GM13976 (cell line): ENCODE measurements at places on chromosomes 16 and 17.

GRCh38 chr16:75787440-75787839 is 61.1 kb upstream of the CPHXL start:
- DNase-seq, result no peak

DNA sequence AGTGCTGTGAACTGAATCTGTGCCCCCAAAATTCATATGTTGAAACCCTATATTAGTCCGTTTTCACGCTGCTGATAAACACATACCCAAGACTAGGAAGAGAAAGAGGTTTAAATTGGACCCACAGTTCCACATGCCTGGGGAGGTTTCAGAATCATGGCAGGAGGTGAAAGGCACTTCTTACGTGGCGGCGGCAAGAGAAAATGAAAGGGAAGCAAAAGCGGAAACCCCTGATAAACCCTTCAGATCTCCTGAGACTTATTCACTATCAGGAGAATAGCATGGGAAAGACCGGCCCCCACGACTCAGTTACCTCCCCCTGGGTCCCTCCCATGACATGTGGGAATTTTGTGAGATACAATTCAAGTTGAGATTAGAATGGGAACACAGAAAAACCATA is 3.7 kb upstream of the SPDYE4 start:
- no peak for DNase-seq

- no peak for DNase-seq
Measured at GRCh38 chr17:7790150-7790549, 43.9 kb upstream of the KDM6B start.

DNA sequence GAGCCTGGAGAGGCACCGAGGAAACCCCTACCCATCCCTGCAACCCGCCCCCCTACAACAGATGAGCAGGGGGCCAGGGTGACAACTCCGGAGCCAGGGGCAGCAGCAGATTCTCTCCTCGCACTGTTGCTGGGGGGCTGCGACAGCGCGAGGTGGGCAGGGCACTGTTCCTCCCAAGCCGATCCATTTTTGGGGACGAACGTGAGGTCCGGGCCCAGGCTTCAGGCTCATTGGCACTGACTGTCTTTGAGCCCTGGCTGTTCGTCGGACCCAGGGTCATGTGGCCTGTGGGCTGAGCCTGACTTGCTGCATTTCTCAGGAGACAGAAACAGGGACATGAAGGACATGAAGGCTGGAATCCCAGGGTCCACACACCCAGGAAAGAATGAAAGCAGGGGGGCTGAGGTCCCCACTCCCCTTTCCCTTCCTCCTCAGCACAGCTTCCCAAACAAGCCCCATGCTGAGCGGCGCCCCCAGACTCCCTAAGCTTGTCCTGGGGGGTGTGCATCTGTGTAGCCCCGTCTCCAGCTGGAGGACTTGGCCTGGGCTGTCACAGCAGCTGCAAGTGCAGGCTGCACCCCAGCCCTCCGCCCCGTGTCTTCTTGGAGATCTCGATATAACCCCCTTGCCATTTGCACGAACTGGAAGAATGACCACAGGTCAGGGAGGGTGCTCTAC is 18.7 kb downstream of the CEP295NL start:
- no peak for DNase-seq

GRCh38 chr16:48234630-48235029 is 9.5 kb upstream of the LONP2 start:
- DNase-seq, result no peak

DNA sequence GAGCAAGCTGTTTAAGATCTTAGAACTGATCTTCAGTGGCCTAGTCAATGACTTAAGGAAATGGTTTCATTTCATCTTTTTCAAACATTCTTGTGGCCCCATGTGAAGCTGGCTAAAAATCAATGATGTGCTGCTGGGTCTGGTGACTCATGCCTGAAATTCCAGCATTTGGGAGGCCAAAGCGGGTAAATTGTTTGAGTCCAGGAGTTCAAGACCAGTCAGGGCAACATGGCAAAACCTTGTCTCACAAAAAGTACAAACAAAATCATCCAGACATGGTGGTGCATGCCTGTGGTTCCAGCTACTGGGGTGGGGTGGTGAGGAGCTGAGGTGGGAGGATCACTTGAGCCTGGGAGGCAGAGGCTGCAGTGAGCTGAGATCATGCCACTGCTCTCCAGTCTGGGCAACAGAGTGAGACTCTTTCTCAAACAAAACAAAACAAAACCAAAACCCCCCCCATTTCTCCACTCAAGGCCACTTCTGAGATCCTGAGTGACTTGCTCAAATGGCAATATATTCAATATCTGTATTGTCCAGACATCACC is 17.4 kb upstream of the COL1A1 start:
- peak; percentile 37 for DNase-seq

- DNase-seq, result no peak
Measured at GRCh38 chr17:29089601-29090044, 46.7 kb downstream of the PIPOX start.

GRCh38 chr16:83599789-83600462 is 207.9 kb upstream of the HSBP1 start:
- no peak for DNase-seq

GRCh38 chr17:63537001-63537400 is 13.3 kb upstream of the DCAF7 start:
- DNase-seq, result no peak

DNA sequence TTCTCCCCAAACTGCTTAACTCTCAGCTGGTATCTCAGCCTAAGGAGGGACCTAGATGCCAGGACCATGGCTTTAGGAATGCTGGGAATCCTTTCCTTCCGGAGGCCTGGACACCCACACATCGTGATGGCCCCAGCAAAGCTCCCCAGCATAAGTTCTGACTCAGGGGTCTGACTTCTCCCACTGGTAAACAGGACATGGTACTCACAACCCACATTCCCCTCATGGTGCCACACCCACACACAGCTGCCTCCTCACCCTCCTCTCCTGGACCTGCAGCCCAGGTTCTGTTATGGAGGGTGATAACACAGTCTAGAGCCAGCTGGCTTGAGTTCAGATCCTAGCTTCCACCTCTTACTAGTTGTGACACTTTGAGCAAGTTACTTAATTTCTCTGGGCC is 719 bp upstream of the RNF227 start:
- no peak for DNase-seq

DNA sequence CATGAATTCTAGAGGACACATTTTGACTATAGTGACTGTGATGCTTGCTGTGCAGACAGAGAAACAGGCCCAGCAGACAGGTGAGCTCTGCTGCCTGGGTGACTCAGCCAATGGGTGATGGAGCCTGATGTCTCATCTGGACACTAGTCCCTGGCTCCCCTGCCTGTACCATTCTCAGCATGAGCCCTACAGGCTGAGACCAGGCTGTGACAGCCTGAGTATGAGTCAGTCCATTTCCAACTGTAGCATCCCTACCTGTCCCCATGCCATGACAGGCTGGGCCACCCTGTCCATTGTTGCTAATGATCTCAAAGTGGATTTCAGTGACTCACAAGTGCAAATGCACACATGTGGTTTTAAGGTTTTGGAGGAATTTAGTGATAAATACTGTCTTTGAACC is 102.5 kb upstream of the EEF2KMT start:
- DNase-seq, result no peak

GRCh38 chr17:1752425-1753262 is 9.2 kb upstream of the SERPINF1 start:
- peak; percentile 71 for DNase-seq

DNA sequence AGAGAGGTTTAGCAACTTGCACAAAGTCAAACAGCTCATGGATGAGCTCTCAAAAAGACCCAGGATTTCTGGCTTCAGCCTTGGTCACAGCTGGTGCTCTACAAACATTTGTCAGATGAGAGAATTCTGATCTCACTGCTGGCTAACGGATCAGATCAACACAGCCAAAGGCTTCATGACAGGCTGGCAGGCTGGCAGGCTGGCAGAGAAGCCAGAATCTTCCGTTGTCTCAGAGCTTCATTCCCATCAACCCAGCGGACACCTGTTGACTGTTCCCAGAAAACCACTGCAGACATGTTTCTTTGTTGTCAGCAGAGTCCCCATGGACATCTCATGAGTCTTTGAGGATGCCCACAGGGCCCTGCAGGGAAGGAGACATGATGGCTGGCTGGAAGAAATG is 303.8 kb upstream of the ASIC2 start:
- DNase-seq, result no peak

DNA sequence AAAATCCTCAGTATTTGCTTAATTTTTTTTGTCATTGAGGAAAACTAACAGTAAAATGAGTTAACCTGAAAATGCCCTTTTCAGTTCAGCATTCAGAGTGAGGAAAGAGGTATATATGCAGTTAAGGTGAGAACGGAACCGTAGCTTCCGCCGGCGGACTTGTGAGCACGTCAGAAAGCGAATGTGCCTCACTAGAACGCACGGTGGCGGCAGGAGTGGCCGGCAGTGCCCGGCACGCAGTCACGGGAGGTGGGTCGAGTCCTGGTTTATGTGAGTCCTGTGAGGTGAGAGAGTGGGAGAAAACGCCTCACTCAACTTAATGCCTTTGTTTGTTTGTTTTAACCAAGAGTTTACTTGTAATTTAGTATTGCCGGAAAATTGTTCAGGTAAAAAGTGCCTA is 6.1 kb downstream of the SEC14L1 start:
- DNase-seq, result no peak

DNA sequence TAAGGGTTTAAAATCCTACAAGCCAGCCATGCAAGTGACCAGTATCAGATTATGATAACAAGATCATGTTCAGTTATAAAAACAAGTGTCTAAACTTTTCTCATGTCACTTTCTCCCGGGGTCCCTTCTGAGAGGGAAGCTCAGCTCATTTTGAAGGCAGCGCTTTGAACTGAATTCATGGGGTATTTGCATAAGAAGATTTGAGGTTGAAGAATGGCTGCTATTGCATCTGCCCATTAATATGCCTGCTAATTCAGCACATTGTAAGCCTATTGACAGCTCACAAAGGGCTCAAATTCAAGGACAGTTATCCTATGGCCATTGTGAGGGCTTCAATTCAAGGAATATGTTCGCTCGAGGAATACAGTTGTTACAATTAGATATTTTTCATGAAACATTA is 290.2 kb upstream of the IRX3 start:
- DNase-seq, result no peak

GRCh38 chr17:59155439-59156177 is at the start of gene PRR11:
PRR11 (plus strand) TSS chr17:59155746; CDS start chr17:59169753, 14,007 bp downstream.
- DNase-seq, result peak; percentile 86

DNA sequence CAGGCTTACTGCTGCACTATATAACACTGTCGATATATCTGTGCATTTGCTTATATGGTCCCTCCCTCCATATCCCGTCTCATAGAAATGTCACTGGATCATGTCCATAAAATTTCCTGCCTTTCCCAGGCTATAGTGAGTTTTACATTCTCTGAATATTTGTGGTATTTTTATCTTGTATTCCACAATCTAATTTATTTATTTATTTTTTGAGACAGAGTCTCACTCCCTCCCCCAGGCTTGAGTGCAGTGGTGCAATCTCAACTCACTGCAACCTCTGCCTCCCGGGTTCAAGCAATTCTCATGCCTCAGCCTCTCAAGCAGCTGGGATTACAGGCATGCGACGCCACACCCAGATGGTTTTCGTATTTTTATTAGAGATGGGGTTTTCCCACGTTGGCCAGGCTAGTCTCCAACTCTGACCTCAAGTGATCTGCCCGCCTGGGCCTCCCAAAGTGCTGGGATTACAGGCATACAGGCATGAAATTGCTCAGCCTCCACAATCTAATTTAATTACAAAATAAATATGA is 12.9 kb downstream of the TRIM37 start:
- no peak for DNase-seq

GRCh38 chr16:85428168-85428898 is 184.8 kb upstream of the GSE1 start:
- peak; percentile 88 for DNase-seq

DNA sequence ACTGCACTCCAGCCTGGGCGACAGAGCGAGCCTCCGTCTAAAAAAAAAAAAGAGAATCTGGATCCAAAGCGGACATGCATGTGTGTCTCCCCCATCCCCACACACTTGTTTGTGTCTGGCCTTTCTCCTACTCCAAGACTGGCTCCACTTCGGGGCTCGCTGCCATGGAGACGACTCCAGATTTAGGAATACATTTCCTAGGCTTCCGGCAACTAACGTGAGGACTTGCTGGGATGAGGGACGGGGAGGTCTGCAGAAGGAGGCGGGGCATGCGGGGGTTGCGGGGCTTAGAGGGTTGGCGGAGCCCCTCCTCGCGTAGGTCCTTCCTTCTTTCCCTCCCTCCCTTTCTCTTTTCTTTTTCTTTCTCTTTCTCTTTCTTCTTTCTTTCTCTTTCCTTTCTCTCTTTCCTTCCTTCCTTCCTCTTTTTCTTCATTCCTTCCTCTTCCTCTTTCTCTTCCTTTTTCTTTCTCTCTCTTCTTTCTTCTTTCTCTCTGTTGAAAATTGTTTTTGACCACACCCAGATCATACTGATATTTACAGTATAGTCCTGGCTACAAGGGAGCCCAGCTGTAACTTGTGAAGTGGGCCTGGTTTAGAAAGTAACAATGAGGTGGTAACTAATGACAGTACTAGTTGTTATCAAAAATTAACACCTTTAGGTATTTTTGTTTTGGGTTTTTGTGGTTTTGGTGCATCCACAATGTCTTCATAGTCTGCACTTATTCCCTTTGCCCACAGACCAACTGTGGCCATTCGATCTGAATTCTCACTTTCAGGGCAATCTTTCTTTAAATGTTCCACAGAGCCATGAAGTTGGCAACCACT is 25.2 kb downstream of the MIS12 start:
- DNase-seq, result no peak

- DNase-seq, result no peak
Measured at GRCh38 chr17:41680426-41681040, 8.2 kb upstream of the EIF1 start.

GRCh38 chr16:12611006-12611477 is 192.6 kb downstream of the CPPED1 start:
- no peak for DNase-seq

DNA sequence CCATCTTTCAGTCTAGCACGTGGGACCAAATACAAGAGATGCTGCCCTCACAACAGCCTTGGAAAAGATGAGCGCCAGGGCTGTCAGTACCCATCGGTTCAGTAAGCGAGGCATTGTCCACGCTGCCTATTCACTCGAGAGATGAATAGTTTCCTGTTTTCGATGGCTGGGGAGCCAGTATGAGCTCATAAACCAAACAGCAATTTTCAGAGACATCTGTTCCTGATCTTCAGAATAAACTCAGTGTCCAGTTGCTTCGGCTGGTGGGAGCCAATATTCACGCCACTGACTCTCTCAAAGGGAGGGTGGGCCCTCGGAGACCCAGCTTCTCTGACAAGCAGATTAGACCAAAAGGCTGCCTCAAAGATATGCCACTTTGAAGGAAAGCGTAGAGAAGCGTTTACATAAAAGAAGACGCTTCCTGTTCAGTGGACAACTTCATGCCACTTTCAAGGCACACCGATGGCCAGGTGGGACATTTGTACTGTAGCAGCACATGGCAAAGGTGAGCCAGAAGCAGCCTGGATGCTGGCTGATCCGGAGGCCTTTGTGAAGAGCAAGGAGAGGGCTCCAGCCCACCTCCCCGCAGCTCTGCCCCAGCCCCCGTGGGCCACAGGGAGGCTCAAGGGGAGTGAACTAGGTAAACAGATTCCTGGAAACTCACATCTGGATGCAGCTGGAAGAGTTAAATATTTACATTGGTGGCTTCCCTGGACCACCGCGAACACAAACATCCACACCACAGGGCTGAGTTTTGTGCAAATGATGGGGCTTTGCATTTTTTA is 6.0 kb downstream of the TIMM22 start:
- no peak for DNase-seq
